T-helper 17 cell (primary cell): ENCODE measurements at places on chromosomes 5 and 9. TPM values are rescaled to one million over a fixed set of nuclear protein-coding genes. Genes with fewer than 3 reads are reported as not detected.

DNA sequence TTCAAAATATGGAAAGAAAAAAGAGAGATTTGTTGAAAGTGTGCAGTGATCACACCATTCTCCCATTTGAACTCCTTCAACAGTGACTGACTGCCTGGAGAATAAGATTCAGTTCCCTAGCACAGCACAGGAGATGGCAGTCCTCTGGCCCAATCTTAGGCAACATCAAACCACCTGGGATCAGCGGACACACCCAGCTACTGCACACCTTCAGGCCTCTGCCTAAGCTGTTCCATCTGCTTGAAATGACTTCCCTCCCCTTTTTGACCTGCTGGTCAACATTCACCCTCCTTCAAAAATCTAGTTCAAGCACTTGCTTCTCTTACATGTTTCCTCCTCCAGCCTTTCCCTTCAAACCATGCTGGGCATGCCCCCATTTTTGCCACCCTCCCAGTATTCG lies 4.5 kb downstream of the MAPK9 start:
- H3K4me1 ChIP-seq = peaks cover 40% of the 10 kb centered on the region
- DNase-seq = no peak

CERCAM gene
- total RNA-seq = 0.42 TPM

- H3K27ac ChIP-seq = no peak overlapping the region
- no peak overlapping the region for H3K4me3 ChIP-seq
- no peaks in the 10 kb centered on the region for H3K36me3 ChIP-seq
- no peaks in the 10 kb centered on the region for H3K4me1 ChIP-seq
- no peak for DNase-seq
Observed at GRCh38 chr5:135642488-135642870, 63.7 kb upstream of the CXCL14 start.

- H3K4me1 ChIP-seq = no peaks in the 10 kb centered on the region
- DNase-seq = no peak
- H3K36me3 ChIP-seq = no peaks in the 10 kb centered on the region
Observed at GRCh38 chr5:33793836-33794549, 97.8 kb downstream of the ADAMTS12 start.

DNA sequence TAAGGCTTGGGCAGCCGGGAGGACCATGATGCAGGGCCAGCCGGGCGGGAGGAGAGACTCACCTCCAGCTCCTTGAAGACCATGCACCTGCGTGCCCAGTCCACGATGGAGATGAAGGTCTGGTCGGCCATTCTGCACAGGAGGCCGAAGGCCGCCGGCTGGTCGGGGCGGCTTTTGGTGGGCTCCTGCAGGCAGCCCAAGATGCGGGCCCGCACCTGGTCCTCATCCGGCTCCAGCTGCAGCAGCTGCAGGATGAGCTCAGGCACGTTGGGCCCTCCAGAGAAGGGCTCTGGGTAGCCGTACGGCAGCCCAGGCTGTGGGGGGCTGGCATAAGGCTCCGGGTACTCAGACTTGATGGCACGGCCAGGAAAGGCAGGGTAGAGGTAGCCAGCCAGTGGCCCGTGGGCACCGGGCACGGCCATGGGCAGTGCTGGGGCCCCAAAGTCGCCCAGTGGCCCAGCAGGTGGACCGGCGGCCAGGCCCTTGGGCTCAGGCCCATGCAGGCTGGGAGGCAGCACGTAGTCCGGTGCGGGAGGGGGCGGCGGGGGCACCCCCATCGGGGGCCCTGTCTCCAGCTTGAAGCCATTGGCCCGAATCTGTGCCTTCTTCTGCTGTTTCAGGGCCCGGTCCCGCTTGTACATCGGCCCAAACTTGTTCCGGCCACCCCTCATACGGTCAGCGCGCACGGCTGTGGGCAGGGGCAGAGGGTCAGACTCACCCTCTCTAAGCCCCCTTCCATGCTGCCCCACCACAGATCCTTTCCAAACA lies 7.0 kb downstream of the NR5A1 start:
- no peak for DNase-seq
- no peak overlapping the region for H3K4me3 ChIP-seq
- H3K27me3 ChIP-seq = peaks cover 29% of the 10 kb centered on the region
- H3K4me1 ChIP-seq = peaks cover 17% of the 10 kb centered on the region
- H3K27ac ChIP-seq = no peak overlapping the region

DNA sequence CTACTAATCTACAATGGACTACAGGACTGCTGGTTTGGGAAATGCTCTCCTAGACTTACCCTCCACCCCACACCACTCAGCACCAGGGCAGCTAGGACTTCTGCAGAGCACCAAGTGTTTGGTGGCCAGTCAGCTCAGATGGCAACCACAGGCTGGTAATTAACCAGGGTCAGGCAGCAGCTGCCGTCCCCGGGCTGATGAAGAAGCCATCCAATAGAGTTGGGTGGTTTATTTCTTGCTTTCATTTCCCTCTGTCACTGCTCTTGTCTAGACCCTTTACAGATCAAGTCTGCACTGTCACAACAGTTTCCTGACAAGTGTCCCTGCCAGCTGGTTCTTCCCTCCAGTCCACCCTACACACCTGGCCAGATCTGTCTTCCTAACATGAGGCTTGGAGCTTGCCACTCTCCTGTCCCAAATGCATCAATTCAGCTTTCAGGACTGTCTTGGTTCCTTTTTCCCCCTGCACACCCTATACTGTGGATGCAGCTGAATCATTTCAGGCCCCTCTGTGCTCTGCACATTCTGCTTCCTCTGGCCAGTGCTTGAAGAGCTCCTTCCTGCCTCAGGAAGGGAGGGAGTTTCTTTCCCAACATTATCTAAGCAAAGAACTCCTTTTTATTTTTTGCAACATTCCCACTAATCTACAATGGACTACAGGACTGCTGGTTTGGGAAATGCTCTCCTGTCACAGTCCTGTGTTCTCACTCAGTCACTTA lies 30.2 kb upstream of the HSPA9 start:
- H3K4me1 ChIP-seq = peaks cover 5% of the 10 kb centered on the region
- H3K27ac ChIP-seq = no peak overlapping the region
- DNase-seq = no peak
- peaks cover 58% of the 10 kb centered on the region for H3K27me3 ChIP-seq
- no peaks in the 10 kb centered on the region for H3K36me3 ChIP-seq

DNA sequence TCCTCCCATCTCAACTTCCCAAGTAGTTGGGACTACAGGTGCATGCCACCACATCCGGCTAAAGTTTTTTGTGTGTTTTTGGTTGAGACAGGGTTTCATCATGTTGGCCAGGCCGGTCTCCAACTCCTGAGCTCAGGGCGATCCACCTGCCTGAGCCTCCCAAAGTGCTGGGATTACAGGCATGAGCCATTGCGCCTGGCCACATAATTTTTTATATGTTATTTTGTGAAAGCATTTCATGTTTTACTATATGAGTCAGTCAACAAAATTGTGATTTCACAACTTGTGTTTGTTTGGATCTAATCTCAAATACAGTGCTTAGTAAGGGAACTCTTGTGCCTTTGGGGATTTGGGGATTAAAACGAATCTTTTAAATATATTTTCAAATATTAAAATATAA lies 20.0 kb upstream of the FAM120AOS start:
- no peak overlapping the region for H3K4me3 ChIP-seq
- peaks cover 5% of the 10 kb centered on the region for H3K36me3 ChIP-seq
- DNase-seq = no peak
- H3K27me3 ChIP-seq = no peaks in the 10 kb centered on the region
- H3K27ac ChIP-seq = no peak overlapping the region
- H3K4me1 ChIP-seq = peaks cover 34% of the 10 kb centered on the region

GRCh38 chr5:166331521-166331920 lies 1959.9 kb upstream of the WWC1 start:
- no peaks in the 10 kb centered on the region for H3K27me3 ChIP-seq
- no peak overlapping the region for H3K27ac ChIP-seq
- H3K4me3 ChIP-seq = no peak overlapping the region
- no peak for DNase-seq
- no peaks in the 10 kb centered on the region for H3K4me1 ChIP-seq

DNA sequence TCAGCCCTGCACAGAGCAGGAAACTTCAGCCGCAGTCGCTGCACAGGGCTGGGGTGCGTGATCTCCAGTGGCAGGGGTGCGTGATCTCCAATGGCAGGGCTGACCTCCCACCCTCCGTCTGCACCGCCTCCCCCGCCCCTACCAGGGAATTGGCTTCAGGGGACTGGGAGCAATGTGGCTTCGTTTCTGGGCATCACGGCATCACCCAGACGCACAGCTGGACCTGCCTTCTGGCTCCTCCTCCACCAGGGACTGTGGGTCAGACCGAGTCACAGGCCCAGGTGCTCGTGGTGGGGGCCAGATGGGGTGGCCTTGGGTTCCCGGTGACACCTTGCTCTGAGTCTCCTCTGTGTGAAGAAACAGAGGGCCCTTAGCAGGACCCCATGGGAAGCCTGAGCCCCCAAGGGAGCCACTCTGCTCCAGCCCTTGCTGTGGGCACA lies 51.1 kb downstream of the AHRR start:
- no peak for DNase-seq
- no peak overlapping the region for H3K4me3 ChIP-seq
- H3K36me3 ChIP-seq = no peaks in the 10 kb centered on the region
- H3K4me1 ChIP-seq = peaks cover 13% of the 10 kb centered on the region
- H3K27ac ChIP-seq = no peak overlapping the region

DNA sequence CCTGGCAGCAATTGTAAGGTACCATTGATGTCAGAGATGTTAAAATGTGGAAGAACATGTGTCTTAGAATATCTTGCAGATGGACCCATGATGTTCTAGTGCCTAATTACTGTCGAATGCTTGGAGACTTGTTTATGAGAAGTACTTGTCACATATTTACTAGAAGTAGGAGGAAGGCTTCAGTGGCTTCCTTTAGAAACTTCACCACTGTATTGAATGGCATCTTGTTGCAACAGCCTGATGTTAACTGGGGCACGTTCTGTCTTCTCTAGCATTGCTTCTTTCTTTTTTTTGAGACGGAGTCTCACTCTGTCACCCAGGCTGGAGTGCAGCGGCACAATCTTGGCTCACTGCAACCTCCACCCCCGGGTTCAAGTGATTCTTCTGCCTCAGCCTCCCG lies 16.5 kb downstream of the UGCG start:
- H3K4me1 ChIP-seq = peaks cover 60% of the 10 kb centered on the region
- H3K36me3 ChIP-seq = no peaks in the 10 kb centered on the region
- H3K27me3 ChIP-seq = no peaks in the 10 kb centered on the region
- DNase-seq = no peak

FAM151B gene
- not detected for total RNA-seq

- H3K27me3 ChIP-seq = peaks cover 59% of the 10 kb centered on the region
- H3K4me3 ChIP-seq = no peak overlapping the region
- H3K4me1 ChIP-seq = peaks cover 3% of the 10 kb centered on the region
- H3K36me3 ChIP-seq = peaks cover 6% of the 10 kb centered on the region
Observed at GRCh38 chr5:6470672-6471071, 22.0 kb downstream of the UBE2QL1 start.
